ENCODE measurements at places on chromosomes 1 and 21.

DNA sequence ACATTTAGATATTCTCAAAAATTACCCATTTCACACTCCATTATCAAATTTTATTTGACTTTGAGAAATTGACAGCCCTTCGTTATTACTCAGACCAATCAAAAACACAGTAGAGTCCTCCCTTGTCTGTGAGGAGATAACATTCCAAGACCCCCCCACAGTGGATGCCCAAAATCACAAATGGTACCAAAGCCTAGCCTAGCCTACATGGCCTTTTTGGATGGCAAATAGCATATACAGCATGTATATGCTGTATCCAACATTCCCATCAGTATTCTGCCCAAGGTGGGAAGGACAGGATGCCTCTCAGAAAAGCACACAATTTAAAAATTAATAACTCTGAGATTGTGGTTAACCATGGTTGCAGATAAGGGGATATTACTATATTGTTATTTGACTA is 17.3 kb downstream of the SFPQ start:
- no peak for DNase-seq

DNA sequence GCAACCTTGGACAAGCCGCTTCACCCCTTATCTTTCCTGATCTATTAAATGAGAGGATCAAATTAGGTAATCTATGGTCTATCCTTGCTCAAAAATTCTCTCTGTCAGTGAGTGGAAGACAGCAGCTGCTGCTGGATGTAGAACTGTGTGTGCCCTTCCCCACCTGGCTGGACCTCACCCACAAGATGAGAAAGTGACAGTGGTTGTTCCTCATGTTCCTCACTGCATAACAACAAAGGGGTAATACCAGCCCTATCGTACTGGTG is 16.9 kb downstream of the SSR2 start:
- no peak for DNase-seq

DNA sequence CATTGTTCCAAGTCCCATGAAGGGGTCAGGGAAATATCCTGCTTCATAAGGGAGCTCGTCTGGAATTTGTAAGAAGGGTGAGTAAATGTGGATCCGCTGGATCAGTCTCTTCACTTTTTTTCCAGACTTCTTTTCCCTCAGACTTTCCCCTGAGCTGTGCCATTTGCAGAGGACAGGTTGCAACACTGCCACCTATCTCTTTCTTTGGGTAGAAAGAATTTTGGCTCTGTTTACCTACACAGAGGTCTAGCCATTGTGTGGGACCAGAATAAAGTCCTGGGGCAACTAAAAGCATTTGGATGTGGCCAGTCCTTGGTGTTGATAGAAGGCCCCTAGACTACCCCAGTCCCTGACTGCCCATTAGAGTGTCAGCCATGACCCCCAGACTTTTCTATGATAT is 1146.7 kb upstream of the PRMT6 start:
- DNase-seq = no peak

- DNase-seq = peak; percentile 13
Measured at GRCh38 chr21:37367336-37367702, 746 bp downstream of the DYRK1A start.

DNA sequence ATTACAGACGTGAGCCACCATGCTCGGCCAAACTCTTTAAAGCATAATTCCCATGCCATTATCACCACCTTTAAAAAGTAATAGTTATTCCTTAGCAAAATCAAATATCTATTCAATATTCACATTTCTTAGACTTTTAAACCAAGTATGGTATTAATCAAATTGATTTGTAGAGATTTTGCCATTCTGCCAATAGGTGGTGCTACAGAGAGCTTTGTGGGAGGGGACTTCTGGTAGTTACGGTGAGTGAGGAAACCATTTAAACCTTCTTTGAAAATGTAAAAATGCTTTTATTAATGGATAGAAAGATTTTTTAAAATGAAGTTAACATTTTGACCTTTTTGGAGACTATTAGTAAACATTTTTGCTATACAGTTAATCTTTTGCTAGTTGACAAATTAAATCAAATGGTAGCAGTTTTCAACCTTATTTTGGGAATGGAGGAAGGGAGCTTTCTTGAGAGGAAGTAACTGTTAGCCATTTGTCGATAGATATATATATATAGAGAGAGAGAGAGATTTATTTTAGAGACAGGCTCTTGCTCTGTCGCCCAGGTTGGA is 19.3 kb downstream of the IARS2 start:
- no peak for DNase-seq

DNA sequence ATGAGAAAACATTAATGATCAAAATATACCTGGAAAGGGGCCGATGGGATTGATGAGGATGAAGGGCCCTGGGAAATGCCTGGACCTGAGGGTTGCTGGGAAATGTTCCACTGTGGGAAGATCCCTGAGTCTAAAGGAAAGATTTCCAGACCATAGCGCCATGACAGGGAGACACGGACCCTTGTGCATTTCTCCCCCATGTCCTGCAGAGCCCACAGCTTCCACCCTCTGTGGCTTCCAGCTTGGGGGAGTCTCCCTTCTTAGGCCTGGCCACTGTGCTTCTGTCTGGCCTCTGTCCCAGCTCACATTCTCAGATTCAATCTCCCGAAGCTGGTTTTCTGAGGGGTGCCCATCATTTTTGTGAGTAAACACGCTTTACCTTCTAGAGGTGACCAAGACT is 1.0 kb upstream of the PRAMEF12 start:
- no peak for DNase-seq

- no peak for DNase-seq
Measured at GRCh38 chr1:180163041-180163440, 8.4 kb downstream of the QSOX1 start.

GRCh38 chr1:228228601-228229074 is 20.8 kb downstream of the OBSCN start:
- DNase-seq = no peak

DNA sequence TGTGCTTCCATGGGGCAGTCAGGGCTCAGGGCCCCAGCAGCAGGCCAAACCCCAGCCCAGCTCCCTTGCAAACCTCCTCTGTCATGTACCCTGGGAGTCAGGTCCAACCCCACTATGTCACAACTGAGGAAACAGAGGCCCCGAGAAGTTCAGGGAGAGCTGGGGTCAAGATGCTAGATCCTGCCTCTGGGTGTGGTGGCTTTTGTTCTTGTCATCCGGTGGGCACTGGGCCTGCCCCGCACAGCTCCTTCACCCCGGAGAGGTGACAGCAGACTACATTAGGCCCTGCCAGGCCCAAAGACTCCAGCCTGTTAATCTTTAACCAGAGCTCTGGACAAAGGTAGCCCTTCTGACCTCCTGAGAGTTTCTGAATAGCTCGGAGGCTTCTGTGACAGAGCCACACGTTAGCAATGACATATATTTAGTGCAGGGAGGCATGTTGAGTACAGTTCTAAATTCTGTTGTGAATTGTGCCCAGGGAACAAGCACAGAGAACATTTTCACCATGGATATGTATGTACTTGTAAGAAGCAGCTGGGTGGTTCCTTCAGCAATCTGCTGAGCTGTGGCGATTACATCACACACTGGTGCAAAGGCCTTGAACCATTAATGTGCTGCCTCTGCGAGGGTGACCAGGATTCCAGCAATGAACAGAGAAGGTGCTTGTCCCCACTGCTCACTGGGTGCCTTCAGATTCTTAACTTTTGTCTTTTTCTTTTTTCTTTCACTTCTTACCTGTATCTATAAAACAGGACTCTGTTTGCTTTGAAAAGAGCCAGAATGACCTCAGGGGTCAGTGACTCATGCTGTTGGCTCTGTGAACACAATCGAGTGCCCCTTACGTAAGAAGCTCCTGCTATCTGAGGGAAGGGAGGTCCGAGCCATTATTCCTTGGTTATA is 102.8 kb downstream of the RHOU start:
- no peak for DNase-seq
